ENCODE measurements at places on chromosomes 11 and 22.

DNA sequence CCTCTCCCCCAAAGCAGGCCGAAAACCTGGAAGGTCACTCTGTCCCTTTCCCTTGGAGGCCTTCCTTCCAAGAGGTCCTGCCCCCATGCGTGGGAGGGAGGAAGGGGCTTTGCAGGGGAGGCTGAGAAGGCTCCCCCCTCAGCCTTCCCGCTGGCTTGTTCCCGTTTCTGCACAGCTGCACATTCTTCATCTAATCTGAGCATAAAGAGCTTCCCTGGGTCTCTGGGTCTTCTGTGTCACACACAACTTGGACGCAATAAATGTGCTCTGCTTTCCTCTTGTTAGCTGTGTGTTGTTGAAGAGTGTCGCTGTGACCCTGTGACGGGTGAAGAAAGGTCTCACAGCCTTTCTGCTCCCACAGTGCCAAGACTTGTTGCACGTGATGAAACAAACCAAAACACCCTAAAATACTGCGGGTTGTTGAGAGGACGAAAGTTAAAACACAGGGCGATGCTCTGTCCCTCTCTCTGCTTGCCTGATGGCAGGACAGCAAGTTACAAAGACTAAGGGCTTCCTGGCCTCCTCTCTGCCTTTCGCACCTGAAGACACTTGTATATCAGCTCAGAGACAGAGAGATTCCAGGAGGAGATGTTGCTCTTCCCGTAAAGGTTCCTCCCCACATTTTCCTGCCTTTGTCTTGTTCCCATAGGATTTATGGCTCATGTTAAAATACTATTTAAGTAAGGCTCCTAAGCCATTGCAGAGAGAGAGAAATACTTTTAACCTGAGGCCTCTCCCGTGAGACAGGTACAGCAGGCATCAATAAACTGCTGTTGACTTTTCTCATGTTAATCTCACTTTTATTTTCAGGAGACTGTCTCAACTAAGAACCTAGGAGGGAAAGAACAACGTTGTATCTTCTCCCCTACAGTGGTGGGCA, 15.4 kb upstream of the IFITM3 start:
- DNase-seq: no peak

DNA sequence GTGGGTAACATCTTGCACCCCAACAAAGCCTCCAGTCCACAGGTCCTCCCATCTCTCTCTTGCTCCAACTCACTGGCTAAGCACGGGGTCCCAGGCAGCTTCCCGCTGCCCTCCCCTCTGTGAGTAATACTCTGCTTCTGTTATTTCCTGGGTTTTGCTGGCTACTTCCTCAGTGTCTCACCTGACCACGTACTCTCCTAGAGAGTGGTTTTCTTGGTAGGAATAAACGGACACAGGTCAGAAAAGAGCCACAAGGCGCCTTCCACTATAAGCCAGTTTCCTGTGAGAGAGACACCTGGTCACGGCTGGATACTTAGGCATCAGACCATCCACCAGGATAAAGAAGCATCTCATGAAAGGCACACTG, 36.0 kb downstream of the ARRB1 start:
- DNase-seq: no peak

DNA sequence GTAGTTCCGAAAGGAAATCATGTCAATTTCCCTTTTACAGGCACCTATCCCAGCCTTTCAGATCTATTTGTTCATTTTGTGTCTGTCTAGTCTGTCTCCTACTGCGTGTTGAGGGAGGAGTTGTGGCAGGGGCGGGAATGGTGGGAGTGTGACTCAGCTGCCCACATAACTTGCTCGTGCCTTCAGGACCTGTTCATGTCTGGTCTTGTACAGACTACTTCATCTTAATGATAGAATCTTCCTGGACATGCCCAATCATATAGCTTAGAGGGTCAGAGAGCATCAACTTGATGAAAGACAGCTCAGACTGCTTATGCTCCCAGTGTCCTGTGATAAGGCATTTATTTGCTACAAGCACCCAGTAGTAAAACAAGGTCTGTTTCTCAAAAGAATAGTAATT, 61.0 kb upstream of the BIRC3 start:
- peak; percentile 95 for DNase-seq

DNA sequence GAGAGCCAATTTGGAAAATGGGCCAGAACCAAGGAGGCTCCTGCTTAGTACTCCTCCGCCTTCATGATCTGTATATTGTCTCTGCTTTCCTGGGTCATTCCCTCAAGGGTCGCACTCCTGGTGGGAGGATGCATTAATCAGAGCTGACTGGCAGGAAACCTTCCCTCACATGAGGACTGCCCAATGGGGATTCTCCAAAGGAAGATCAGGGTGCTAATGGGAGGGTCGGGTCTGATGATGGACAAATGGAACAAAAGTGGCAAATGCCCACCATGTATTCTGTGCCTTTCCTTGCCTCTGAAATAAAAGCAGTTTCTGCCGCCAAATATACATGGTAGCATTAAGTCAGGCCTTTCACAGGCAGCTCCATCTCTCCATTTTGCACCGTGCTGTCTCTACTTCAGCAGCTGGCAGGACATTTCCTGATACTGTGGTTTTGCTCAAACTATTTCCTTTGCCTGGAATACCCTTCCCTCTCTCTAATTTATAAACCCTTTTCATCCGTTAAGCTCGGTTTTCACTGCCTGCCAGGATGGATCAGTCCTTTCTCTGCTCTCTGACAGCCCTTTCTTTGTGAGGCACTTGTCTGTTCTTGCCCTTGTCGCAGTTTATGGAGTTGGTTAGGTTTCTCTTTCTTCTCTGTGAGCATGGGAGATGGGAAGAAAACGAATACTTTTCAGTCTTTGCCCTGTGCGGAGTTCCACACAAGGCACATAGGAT, 13.5 kb downstream of the SREBF2 start:
- DNase-seq: no peak

DNA sequence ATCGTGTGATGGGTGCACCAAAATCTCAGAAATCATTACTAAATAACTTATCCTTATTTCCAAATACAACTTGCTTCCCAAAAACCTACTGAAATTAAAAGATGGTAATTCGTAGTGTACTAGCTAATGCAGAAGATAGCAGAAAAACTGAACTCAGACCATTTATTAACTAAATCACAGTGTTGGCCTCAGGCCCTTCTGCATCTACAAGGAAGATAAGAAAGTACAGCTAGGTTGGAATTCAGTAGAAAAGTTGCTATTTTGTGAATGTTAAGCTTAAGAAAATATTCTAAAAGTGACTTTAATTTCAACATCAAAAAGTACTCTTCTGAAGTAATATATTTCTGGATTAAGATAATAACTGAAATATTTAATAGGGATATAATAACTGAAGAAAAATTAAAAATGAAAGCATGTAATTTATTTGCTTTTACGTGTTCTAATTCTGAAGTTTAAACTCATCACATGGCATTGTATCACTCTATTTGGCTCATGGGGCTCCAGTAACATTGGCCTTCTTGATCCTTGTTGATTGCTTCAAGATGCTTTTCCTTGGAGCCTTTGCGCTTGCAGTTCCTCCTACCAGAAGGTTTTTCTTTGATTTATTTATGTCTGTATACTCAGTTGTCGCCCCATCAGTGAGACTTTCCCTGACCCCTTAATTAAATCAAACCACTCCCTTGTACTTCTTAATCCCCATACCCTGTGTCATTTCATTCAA, 847.9 kb upstream of the ANO3 start:
- DNase-seq: no peak

DNA sequence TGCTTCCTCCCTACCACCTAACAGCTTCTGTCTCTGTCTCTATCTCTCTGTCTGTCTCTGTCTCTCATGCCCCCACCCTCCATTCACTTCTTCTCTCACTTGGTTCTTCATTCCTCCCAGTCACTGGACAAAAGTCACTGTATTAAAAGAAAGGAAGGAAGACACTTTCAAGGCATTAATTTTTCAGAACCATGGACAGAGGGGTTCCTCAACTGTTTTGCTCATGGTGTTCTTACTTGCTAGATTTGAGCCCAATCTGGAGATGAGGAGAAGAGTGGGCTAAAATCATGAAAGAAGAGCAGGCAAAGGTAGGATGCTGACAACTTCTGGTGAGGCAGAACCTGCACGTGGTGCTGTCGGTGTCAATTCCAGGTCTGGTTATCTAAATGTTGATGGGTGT, 116.7 kb upstream of the LARGE1 start:
- DNase-seq: no peak

GRCh38 chr22:49303061-49303735, 524.5 kb downstream of the BRD1 start:
- no peak for DNase-seq

DNA sequence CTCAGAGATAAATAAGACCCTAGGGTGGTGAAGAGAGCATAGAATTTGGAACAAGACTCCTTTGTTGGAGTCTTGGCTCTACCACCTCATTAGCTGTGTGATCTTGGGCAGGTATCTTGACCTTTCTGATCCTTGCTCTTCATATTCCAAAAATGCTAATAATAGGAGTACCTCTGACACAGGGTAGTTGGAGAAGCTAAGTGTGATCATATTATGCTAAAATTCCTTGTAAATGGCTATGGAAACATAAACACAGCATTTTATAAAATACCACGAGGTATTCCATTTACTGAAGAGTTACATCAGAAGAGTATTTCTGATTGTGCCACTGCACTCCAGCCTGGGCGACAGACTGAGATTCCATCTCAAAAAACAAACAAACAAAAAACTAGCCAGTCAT, 9.4 kb downstream of the PTPRJ start:
- DNase-seq: no peak

- DNase-seq: peak; percentile 73
These were observed 24.9 kb downstream of the CDKN1C start for GRCh38 chr11:2860636-2861035.

- no peak for DNase-seq
These were observed 924.3 kb downstream of the TBC1D22A start for GRCh38 chr22:47686594-47687345.

DNA sequence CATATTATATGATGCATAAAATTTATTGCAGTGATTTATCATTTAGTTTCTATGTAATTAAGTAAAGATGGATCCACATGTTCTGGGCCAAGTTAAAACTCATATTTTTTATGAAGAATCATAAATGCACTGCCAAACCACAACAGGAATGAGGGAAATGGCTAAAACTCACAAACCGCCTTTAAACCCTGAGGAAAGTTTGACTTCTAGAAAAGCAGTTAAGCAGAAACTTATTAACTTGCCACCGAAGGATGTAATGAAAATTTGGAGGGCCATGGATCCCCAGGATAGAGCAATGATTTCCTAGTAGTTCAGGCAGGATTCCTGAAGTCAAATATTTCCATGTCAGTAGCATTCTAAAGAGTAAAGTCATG, 218.3 kb upstream of the CTSC start:
- peak; percentile 23 for DNase-seq

DNA sequence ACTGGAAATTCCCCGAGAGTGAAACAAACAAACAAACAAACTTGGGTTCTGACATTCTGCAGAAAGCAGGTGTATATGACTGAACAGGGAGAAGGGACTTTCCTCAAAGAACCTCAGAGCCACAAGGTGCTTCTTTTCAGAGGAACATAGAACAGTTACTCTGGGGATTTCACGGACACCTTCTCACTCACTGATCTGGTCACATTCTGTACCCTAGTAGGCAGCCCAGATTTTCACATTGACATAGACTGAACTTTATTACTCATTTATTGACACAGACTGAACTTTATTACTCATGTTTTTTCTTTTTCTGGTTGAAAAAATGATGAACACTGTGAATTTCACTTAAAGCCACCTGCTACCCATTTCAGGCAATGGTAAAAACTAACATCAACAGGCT, 263.0 kb downstream of the OPCML start:
- DNase-seq: no peak
